ENCODE measurements at places on chromosomes 1 and 21.

GRCh38 chr1:107964336-107965109 lies 457 bp downstream of the VAV3 start:
- peaks cover 30% of the 10 kb centered on the region for H3K4me1 ChIP-seq
- peak; percentile 21 for DNase-seq
- no peaks in the 10 kb centered on the region for H3K27me3 ChIP-seq

DNA sequence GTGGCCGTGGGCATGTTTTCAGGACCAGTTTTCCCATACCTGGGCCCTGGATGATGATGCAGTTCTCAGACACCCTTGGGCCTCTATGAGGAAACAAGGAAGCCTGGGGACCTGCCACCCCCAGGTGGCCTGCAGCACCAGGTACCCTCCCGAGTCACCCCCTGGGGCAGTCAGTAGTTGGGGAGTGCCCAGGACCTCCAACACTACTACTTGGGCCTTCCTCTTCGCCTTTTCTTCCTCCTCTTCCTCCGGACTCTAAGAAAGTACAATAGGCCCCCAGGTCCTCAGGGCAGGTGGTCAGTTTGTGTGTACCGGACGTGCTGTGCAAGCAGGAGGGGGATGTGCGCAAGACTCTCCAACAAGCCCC lies 11.9 kb upstream of the SRARP start:
- no peak overlapping the region for H3K27ac ChIP-seq
- DNase-seq: no peak
- no peak overlapping the region for H3K4me3 ChIP-seq

- no peaks in the 10 kb centered on the region for H3K27me3 ChIP-seq
- no peak for DNase-seq
- H3K4me3 ChIP-seq: peak overlapping the region; percentile 84
- peaks cover 57% of the 10 kb centered on the region for H3K4me1 ChIP-seq
- peaks cover 42% of the 10 kb centered on the region for H3K36me3 ChIP-seq
These were observed 1.4 kb downstream of the WDR26 start for GRCh38 chr1:224433041-224433691.

- no peaks in the 10 kb centered on the region for H3K4me1 ChIP-seq
- H3K27me3 ChIP-seq: peaks cover 70% of the 10 kb centered on the region
- no peak for DNase-seq
These were observed 199.4 kb downstream of the FOXD2 start for GRCh38 chr1:47637111-47637685.

DNA sequence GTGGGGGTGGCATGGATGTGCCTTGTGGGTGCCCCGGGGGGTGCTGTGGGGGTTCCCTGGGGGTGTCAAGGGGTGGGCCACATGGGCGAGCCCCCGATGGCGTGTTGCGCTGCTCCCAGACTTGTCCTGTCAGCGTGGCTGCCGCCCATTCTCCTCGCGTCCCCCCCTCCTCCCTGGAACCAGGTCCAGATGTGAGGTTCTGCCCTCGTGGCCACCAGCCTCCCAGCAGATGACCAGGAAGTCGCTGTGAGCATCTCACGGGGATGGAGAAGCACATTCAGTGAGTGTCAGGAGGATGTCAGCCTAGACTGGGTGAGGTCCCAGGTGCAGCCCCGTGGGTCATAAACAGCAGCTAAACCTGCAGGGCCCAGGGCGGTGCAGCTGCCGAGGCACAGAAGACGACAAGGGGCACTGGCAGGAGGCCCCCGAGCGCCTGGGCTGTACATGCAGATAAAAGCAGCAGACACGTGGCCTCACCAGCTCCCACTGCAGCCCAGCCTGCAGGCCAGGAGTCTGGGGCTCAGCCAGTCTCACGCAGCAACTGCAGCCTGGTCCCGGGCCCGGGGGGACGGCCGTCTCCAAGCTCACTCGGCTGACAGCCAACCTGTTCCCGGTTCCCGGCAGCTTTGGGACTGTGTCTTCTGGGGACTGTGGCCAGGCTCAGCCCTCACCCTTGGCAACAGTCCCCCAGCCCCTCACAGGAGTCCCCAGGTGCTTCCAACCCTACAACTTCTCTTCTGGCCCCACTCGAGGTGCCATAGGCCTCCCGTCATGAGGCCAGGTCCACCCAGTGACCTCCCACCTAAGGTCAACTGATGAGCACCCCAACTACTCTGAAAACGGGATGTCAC lies 17.5 kb upstream of the COL6A2 start:
- peaks cover 5% of the 10 kb centered on the region for H3K36me3 ChIP-seq
- no peak overlapping the region for H3K27ac ChIP-seq
- no peaks in the 10 kb centered on the region for H3K27me3 ChIP-seq
- no peak overlapping the region for H3K4me3 ChIP-seq
- DNase-seq: peak; percentile 8

DNA sequence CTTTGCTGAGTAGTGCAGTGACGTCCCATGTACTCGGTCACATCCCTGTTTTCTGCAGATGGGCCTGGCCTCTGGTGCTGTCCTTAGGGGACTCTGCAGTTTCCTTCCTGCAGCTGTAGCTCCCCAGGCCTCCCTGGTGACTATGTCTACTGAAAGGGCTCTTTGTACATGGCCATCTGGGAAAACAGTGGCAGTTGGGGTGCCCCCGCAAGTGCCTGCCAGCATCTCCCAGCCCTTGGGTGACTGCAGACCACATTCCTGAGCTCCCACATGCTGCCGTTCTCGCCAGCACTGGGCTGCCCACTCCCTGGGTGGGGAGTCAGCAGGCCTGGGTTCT lies 37.5 kb upstream of the KCNA10 start:
- DNase-seq: no peak
- H3K27me3 ChIP-seq: peaks cover 60% of the 10 kb centered on the region
- no peaks in the 10 kb centered on the region for H3K36me3 ChIP-seq
- H3K4me1 ChIP-seq: no peaks in the 10 kb centered on the region
- H3K4me3 ChIP-seq: no peak overlapping the region

DNA sequence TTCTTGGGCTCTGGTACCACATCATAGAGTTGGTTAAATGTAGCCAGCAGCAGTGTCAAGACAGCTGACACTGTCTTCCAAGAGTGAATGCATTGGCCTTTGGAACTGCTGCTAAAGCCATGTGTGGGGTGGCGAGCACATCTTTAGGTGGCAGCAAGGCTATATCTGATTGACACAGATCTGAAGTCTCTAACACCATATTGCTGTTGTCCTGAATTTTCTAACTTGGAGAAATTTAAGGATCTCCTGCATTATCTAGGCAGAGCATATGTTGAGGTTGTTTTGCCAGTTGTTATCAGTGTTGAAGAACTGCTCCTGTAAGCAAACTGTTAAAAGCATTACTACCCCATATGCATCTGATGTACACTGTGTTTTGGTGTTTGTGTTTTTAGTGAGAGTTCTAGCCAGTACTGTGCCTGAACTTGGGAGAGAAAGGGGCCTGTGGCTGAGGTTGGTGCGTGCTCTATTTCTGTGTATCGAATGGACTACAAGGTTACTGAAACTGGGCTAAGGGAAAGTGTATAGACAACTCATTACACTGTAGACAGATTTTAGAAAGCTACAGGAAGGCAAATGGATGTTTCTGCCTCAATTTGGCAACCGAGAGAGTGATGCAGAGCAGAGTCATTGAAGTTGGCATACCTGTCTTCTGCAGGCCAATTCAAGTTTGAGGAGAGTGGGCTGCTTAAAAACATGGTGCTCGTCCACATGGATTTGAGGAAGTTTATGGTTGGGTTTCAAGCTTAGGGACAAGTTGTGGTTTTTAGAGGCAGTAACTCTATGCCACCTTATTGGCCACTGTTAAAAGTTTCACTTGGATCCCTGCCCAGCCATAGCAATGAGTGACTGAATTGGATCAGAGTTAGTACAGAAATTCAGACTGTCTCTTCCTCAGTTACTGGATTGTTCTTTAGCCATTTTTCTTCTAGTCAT lies 16.9 kb downstream of the DYRK3 start:
- no peak overlapping the region for H3K27ac ChIP-seq
- peaks cover 2% of the 10 kb centered on the region for H3K36me3 ChIP-seq

DNA sequence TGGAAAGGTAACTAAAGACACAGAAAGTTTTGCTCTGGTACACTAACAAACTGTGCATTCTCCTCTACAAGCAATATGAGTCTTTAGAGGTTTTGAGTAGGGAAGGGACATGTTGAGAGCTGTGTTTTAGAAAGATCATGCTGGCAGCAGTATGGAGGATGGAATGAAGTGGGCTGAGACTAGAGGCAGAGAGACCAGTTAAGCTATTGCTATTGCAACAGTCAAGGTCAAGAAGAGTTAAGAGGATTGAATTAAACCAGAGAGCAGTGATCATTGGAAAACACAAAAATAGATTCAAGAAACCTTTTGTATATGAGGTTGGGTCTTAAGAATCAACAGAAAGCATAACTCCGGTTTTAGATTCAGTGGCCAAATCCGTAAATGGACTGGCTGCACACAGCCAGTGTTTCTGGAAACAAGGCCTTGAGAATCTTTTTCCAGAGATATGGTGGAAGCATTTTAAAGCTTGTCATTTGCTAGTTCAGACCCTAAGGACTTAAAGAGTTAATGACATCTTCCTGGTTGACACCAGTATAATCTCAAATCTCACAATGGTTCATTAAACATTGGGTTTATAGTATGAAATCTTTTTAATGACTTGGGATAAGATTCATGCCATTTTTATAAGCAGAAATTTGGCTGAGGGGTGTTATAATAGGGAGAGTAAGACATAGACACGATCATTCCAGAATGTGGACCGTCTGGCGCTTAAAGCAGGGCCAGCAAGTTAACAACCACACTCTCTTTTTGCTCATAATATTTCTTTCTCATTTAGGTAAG lies 177.9 kb downstream of the NR5A2 start:
- peaks cover 7% of the 10 kb centered on the region for H3K4me1 ChIP-seq
- no peak for DNase-seq
- no peak overlapping the region for H3K4me3 ChIP-seq
- no peaks in the 10 kb centered on the region for H3K27me3 ChIP-seq
- H3K36me3 ChIP-seq: no peaks in the 10 kb centered on the region

DNA sequence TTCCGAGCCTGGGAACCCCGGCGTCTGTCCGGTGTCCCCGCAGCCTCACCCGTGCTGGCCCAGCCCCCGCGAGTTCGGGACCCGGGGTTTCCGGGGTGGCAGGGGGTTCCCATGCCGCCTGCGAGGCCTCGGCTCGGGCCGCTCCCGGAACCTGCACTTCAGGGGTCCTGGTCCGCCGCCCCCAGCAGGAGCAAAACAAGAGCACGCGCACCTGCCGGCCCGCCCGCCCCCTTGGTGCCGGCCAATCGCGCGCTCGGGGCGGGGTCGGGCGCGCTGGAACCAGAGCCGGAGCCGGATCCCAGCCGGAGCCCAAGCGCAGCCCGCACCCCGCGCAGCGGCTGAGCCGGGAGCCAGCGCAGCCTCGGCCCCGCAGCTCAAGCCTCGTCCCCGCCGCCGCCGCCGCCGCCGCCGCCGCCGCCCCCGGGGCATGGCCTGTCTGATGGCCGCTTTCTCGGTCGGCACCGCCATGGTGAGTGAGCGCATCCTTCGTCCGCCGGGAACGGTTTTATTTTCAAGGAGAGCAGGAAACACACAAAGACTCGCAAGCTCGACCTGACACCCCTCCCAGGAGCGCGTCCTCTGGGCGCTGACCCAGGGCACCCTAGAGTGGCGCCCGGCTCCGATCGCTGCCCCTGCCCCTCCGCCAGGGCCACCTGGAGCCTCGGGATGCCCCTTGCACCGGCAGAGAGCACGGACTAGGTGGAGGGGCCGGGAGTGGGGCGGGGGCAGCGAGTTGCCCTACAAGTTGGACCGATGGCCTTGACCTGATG lies at the start of gene ABCG1:
ABCG1 (plus strand) TSS at position 305 of the 770 bp plus-strand sequence; CDS start at position 428, 123 bp downstream.
- peaks cover 29% of the 10 kb centered on the region for H3K4me1 ChIP-seq
- H3K27ac ChIP-seq: peak within 1 kb of the TSS; percentile 98
- DNase-seq: no peak
- no peaks in the 10 kb centered on the region for H3K27me3 ChIP-seq
- H3K36me3 ChIP-seq: peaks cover 10% of the 10 kb centered on the region
- H3K4me3 ChIP-seq: peak within 1 kb of the TSS; percentile 88

- no peaks in the 10 kb centered on the region for H3K27me3 ChIP-seq
- H3K27ac ChIP-seq: no peak overlapping the region
These were observed 43.2 kb downstream of the ATP1B1 start for GRCh38 chr1:169149555-169150286.

DNA sequence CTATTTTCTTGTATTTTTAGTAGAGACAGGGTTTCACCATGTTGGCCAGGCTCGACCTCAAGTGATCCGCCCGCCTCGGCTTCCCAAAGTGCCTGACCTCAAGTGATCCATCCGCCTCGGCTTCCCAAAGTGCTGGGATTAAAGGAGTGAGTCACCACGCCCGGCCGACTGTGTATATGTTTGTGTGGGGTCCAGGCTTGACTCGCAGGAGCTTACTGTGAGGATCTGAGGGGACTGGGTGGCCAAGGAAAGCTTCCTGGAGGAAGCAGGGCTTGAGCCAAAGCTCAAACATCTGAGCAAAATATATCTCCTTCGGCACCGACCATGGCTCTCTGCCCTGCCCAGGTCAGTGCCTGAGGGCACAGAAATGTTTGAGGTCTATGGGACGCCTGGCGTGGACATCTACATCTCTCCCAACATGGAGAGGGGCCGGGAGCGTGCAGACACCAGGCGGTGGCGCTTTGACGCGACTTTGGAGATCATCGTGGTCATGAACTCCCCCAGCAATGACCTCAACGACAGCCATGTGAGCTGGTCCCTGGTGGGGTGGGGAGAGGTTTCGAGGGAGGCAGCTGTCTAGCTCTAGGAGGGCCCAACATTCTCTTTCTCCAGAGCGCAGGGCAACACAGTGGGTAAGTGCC lies 10.5 kb downstream of the PADI3 start:
- H3K4me3 ChIP-seq: no peak overlapping the region
- DNase-seq: no peak
- H3K4me1 ChIP-seq: no peaks in the 10 kb centered on the region
- H3K27me3 ChIP-seq: peaks cover 23% of the 10 kb centered on the region

DNA sequence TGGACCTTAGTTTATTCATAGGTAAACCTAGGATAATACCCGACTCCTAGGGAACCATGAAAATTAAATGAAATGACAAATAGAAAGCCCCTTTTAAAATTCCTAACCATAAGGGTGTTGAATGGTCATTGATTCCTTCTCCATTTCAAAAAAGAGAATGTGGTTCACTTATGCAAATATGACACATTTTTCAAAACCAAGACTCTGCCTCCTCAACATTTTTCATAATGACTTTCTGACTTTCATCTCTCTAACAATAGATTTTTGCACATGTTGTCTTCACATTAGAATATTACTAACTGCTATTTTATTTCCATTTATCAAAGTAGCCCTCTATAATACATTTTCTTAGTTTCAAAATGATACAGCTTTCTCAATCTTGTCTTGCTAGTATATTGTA lies 169.1 kb downstream of the NTNG1 start:
- no peak overlapping the region for H3K4me3 ChIP-seq
- DNase-seq: no peak
- no peak overlapping the region for H3K27ac ChIP-seq
- no peaks in the 10 kb centered on the region for H3K27me3 ChIP-seq
- H3K36me3 ChIP-seq: no peaks in the 10 kb centered on the region

DNA sequence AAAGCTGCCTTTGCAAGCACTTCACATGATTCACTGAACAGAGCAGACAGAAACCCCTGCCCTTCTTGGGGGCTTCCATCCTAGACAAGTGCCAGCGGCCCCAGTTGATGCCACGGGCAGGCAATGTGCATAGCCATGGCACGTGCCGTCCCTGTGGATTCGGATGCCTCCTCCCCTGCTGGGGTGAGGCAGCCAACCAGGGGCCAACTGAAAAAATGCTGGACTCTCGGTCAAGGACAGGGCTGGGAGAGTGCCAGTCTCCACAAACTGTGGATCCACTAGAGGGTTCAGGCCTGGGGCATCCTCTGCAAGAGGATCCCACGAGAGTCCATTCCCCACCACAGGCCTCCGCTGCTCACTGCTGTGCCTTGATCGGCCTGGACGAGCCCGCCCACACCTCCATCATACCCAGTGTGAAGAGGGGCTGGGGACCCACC lies 3.8 kb downstream of the JMJD4 start:
- H3K4me3 ChIP-seq: no peak overlapping the region
- no peaks in the 10 kb centered on the region for H3K27me3 ChIP-seq

GRCh38 chr1:116910379-116911187 lies 867 bp downstream of the PTGFRN start:
- H3K36me3 ChIP-seq: peaks cover 4% of the 10 kb centered on the region
- H3K27me3 ChIP-seq: peaks cover 12% of the 10 kb centered on the region
- peaks cover 6% of the 10 kb centered on the region for H3K4me1 ChIP-seq
- no peak overlapping the region for H3K27ac ChIP-seq

Measured in central memory CD8-positive, alpha-beta T cell (primary cell).